Thymus (tissue), 14 donors: ENCODE measurements at places on chromosomes 4 and X.

DNA sequence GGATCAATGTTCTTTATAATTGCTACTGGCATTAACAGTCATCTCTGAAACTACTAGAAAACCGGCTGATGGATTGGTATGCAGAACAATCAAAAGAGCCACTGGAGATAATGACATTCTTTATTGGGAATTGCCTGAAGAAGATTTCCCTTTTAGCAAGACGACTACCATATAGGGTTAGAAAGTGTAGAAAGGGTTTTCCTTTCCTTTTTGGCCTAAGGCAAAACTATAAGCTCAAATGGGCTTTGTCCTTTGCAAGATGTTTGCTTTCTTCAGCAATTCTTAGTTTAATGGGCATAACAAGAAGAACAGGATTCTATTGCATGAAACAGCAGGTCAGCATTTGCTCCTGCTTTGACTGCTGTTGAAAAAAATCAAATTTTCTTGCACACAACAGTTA lies 214.2 kb upstream of the PCDH10 start:
- DNase-seq = no peak

GRCh38 chr4:76488455-76488854 lies 53.4 kb downstream of the SHROOM3 start:
- no peak for DNase-seq

- no peak for DNase-seq
These were observed 1555.5 kb upstream of the IGFBP7 start for GRCh38 chr4:58665649-58666048.

- DNase-seq = no peak
These were observed 32.7 kb downstream of the CCDC149 start for GRCh38 chr4:24880186-24880585.

GRCh38 chr4:75710246-75710645 lies 14.1 kb upstream of the USO1 start:
- DNase-seq = no peak

GRCh38 chr4:85358831-85359230 lies 116.1 kb upstream of the ARHGAP24 start:
- no peak for DNase-seq

- no peak for DNase-seq
These were observed 68.0 kb upstream of the GRID2 start for GRCh38 chr4:92235731-92236130.

DNA sequence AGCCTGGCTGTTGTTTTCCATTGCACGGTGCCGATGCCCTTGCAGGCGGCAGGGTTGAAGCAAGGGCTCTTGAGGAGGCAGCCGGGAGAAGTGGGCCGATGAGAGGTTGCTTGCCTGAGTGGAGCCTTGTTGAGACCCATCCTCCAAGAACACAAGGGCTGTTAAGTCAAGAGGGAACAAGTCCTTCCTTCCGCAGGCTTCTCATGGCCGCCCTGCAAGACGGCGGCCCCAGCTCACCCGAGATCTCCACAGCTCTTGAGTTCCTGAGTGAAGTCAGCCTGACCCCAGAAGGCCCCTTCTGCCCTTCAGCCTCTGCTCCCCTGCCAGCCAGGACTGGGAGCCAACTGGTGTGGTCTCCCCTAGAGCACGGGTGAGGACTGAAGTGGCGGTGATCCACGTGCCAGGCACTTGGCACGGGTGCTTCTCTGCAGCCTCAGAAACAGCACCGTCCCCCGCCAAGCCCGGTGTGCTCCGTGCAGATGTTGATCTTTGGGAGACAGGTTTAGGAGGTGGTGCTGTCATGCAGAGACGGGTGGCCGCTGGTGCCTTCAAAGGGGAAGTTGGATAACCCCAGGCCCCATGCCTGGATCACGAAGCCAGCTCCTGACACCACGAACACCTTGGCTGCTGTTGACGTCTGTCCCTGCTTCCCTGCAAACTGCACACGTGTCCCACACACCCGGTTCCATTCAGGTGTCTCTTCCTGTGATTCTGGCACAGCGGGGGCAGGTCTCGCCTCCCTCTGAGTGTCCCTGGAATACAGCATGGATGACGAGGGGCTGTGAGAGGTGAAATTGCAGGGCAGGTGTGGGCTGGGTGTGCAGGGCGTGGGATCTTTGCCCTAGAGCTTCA lies 164.4 kb upstream of the PSAPL1 start:
- no peak for DNase-seq
